HFF-Myc (cell line): ENCODE measurements at places on chromosomes 7 and 10.

DNA sequence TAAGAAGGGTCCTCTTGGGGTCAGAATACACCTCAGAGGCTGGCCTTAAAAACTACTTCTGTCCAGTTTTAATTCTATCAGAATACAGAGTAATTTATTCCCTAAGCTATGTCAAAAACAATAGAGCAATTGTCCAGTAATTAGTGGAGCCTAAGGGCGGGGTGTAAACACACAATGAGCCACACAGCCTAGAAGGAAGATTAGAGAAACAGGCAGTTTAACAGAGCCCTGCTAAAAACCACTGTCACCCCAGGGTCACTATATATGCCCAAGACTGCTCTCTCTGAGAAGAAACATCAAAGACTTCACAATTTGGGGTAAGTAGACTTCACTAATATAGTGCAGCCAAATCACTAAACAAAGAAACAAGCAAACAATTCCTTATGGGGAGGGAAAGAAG is 27.2 kb upstream of the WNT2 start:
- DNase-seq: no peak

DNA sequence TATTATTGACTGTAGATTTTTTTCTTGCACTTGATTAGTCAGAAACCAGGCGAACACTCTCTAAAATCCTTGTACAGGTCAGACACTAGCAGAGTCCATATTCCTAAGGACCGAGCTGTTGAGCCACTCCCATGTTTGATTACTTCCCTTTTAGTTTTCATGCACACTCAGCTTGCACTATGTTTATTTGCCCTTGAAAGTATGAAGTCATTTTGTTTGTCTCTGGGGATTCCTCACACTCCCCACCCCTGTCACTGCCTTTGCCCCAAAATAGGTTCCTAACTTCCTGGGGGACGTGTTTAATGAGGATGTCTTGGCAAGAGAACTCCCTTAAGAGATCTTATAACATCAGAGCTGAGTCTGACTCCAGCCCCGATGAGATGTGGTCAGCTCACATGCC is 182.1 kb downstream of the EVX1 start:
- no peak for DNase-seq

- no peak for DNase-seq
Measured at GRCh38 chr10:76916536-76916935, 721.1 kb downstream of the KCNMA1 start.

DNA sequence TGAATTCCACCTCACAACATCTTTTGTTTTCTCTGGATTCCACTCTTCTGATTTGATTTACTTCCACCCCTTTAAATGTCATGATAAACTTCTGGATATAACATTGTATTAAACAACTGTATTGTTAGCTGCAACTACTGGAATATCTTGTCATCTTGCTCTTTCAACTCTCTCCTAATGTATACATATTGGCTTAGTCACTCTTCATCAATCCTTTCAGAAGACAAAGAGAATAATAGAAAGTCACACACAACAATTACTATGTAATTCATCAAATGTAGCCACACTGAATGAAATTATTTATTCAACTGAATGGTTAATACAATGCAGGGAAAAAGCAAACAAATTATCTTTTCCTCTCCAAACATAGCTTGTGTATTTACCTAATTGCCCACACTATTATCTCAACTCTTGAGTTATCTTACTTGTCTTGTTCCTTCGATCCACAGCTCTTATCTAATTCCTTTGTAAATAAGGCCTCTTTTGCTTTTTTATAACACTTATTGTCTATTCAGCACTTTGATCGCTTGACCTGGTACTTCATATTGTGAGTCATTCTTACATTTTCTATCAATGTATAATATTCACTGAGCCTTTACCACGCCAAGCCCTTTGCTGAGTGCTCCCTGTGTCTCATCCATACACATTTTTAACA is 16.7 kb downstream of the SEMA3A start:
- DNase-seq: no peak

DNA sequence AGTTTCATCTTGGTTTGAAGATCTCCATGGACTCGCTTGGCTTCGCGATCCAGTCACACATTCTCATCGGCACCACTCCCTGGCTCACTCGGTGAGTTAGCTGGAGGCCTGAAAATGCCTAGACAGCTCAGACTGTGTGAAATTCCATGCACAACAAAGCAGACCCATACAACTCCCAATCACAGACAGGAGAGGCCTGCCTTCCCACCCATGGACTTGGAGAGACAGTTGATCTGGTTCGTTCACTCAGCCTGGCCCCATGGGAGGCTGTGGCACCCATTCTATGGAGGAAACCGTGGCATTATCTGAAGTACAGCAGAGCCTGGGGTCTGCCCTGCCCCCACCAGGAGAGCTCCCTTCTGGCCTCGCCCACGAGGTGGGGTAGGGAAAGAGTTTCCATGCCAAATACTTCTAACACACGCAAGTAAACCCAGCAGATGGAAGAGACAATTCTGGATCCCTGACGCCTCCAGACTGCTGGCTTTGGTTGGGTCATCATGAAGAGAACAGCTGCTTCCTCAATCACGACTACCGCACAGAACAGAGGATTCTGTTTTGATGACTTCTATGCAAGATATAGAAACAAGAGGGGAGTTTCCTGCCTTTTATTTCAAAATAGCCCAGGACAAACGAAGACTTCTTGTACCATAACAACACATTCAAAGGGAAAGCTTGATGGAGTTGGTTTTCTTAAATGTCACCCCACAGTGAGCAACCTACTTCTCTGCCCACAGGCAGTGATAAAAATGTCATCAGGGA is 15.9 kb downstream of the FAM53B start:
- DNase-seq: no peak

DNA sequence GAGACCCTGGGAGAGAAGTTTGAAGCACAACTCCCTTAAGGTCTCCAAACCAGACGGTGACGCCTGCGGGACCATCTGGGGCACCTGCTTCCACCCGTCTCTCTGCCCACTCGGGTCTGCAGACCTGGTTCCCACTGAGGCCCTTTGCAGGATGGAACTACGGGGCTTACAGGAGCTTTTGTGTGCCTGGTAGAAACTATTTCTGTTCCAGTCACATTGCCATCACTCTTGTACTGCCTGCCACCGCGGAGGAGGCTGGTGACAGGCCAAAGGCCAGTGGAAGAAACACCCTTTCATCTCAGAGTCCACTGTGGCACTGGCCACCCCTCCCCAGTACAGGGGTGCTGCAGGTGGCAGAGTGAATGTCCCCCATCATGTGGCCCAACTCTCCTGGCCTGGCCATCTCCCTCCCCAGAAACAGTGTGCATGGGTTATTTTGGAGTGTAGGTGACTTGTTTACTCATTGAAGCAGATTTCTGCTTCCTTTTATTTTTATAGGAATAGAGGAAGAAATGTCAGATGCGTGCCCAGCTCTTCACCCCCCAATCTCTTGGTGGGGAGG is 10.8 kb downstream of the SERPINE1 start:
- DNase-seq: no peak

DNA sequence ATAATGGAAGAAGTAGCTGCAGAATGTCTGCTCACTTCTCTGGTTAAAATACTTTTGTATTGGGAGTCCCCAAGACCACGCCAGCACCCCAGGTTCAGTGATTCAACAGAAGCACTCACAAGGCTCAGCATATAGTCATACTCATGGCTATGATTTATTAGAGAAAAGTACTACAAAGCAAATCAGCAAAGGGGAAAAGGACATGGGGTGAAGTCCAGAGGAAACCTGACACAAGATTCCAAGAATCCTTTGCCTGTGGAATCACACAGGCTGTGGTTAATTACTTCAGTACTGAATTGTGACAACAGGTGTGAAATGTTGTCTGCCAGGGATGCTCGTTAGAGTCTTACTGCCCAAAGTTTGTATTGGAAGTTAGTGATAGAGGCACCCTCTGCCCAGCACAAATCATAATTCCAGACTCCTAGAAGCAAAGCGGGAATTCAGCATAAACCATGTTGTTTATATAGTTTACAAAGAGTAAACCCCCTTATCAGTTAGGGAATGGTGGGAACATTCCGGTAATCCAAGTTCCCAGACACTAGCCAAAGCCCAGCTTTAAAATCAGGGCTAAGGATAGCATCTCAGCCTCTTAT is 79.4 kb downstream of the HYCC1 start:
- DNase-seq: no peak

- no peak for DNase-seq
Measured at GRCh38 chr10:123786896-123787295, 104.7 kb downstream of the CPXM2 start.

- no peak for DNase-seq
Measured at GRCh38 chr10:26612151-26612915, 85.2 kb upstream of the PDSS1 start.

DNA sequence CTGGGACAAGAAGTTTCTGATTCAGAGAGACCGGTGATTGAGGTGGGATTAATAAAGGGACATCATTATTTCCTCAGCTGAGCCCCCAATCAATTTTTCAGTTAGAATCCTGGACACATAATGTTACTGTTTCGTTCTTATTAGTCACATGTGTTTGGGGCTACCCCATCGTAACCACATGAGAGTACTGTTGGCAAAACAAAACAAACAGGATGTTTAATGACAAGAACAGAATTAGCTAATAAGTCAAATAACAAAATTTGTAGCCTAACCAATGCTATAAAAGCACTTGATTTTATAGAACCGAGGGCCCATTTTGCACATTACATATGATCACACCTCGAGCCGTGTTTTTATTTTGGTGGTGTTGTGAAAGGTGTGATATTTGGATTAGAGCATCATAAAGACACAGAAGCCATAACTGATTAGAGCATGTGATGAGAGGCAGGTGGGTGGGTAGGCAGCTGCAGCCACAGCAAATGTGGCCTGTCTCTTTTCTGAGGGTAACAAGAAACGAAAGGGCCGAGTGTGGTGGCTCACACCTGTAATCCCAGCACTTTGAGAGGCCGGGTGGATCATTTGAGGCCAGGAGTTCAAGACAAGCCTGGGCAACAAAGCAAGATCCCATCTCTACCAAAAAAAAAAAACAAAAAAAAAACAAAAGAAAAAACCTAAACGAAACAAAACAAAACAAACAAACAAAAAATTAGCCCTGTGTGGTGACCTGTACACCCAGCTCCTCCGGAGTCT is 1.8 kb upstream of the VWC2 start:
- no peak for DNase-seq

DNA sequence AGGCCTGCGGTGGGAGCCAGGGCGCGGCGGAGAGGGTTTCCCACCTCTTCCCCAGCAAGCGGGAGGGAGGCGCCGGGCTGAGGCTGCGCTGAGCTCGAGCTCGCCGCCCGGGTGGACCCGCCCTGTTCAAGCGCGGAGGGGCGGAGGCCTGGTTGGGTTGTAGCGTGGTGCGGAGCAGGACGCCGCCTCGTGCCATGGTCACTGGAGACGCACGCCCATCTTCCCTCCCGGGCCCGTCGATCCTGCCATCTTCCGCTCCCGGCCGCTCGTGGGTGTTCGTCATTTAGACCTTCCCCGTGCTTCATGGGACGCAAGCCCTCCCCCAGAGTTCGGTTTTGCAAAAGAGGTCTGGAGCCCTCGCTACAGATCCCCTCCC is 9.3 kb upstream of the EN2 start:
- DNase-seq: no peak

DNA sequence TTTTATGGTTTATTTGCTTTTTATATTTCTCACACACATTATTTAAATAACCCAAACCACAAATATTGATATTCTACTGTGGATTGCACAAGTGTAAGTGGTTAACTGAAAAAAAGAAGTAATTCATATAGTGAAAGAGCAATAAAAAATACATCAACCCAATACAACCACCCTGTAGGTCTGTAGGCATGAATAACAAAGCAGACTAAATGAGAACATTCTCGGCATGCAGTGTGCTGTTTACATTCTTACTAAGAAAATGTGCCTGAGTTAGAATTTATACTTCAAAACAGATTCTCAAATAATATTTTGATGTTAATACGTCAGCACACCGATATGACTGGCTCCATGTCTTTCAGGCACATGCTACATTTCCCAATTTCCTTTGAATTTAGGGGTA is 660.8 kb downstream of the MAGI2 start:
- DNase-seq: no peak

DNA sequence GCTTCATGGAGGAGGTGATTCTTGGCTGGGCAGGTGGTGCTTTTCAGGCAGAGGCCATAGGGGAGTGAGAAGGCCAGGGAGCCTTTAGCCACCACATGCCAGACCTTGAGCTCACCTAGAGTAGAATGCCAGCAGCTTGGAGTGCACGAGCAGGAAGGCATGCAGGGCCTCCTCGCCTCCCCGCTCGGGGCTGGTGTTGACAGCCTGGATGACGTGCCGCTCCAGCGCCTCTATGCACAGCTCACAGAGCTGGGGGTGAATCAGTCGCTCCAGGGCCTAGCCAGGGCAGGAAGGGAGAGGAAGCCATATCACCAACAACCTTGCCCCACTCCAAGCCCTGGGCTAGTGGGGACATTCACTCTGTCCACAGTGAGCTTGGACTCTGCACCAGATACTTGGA is 15.7 kb downstream of the HPS1 start:
- no peak for DNase-seq

DNA sequence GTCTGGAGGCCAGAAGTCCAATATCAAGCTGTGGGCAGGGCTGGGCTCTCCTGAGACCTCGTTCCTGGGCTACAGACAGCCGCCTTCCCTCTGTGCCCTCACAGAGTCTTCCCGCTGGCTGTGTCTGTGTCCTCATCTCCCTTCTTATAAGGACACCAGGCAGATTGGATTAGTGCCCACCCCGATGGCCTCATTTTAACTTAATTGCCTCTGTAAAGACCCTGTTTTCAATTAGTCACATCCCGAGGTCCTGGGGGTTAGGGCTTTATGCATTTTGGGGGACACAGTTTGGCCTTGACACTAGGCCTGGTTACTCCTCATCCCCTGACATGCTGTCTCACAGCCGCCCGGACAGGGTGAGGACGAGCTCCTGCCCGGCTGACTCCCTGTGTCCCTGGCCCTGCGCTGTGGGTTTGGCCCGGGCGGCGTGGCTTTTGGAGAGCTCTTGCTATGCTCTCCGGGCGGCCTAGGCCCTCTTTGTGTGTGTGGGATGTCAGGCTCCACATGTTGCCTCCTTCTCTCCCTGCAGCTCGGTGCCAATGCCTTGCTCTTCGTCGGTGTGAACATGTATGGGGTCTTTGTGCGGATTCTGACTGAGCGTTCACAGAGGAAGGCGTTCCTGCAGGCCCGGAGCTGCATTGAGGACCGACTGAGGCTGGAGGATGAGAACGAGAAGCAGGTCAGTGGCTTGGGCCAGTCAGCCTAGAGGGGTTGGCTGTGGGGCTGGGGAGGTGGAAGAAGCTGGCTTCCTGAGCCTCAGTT is 18.2 kb downstream of the ADCY1 start:
- no peak for DNase-seq

DNA sequence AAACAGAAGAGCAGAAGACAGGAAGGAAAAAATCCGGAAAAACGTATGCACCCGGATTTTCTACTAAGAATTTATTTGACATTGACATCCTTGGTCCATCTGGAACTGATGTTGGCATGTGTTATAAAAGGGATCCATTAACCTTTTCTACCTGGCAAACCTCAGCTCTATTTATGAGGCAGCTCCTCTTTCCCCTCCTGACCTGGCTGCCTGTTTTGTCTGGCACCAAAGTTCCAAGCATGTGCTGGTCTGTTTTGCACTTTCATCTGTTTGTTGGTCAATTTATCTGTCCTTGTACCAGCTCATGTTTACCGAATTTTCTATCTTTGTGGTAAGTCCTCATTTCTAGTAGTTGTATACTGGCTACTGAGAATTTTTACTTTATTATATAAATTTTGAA is 258.0 kb downstream of the TNS3 start:
- no peak for DNase-seq
